ENCODE measurements at places on chromosomes 3 and 15.

GRCh38 chr15:41291065-41291631 lies 41.2 kb downstream of the OIP5 start:
- peak; percentile 28 for DNase-seq

DNA sequence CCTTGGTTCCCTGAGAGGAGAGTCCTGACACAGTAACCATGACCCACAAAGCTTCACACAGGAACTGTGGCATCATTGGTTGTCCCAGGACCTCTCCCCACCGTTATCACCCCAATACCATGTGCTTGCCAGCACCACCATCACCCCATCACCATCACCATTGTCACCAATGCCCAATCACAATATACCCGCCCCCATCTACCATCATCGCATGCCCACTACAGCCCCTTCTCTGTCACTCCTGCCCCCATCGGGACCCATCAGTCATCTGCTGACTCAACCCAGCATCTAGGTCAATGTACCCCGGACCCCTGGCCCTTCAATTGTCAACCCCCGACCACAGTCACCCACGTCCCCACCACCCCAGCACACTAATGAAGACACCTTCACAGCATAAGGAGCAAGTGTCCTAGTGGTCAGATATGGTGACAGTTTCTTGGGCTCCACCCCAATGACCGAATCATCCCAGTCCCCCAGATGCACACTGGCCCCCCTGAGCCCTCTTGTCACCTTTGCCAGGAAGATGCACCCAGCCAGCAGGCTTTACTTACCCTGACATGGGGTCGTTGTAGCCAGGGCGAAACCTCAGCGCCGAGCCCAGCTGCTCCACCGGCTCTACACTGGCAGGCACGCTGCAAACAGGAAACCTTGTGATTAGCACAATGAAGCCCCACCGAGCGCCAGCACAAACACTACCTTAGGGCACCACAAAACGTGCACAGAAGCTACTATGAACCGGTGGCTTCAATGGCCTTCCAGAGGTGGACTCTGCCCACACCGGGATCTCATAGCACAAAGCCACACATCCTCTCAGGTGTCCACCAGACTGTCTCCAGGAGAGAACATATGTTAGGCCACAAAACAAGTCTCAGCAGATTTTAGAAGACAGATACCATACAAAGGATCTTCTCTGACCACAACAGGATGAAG lies 25.1 kb downstream of the SHISA5 start:
- DNase-seq, result peak; percentile 84

DNA sequence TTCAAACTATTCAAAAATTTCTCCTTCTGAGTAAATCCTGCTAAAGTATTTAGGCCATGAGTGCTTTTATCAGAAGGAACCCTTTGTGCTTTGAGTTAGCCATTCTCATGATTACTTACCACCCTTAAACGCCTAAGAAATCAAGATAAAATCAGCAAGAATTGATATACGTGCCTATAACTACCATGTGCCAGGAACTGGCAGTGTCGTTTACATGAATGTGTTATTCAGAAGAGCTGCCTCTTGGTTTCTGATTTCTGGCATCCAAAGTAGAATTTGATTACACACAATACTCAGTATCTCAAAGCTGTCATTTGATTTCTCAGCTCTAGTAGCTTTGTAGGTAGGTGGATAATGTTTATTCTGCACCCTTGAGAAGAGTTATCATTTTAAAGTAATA lies 351.3 kb upstream of the CCDC54 start:
- DNase-seq, result no peak

DNA sequence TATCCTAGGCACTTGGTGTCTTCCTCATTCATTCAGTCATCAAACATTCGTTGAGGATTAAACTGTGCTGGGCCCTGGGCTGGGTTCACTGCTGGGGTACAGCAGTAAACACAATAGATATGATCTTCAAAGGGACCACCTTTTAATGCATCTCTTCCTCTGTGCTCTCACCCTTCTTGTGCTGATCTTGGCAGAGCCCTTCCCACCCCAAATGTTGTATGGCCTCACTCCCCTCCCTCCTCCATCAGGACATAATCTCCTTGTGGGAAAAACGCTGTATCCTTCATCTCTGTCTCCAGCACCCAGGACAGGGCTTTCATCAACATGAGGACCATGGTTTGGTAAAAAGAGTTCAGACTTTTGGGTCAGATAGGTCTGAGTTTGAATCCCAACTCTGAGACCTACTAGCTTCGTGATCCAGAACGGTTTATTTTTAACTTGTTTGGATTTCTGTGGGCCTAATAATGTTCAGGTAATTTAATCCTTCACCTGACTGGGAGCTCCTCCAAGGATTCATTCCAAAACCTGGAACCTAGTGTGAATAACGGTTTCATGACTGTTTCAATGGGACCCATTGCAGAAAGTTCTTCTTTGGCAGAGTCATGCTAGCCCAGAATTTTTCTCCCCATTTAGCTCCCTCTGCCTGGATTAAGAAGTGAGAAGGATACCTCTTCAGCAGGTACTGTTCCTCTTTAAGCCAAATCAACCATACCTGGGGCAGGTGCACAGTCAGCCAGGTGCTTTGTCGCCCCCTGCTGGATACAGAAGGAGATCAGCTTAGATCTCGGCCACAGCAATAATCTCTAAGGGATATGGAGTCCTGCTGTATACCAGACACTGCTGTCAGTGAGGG lies 5.2 kb upstream of the WNT7A start:
- peak; percentile 41 for DNase-seq

DNA sequence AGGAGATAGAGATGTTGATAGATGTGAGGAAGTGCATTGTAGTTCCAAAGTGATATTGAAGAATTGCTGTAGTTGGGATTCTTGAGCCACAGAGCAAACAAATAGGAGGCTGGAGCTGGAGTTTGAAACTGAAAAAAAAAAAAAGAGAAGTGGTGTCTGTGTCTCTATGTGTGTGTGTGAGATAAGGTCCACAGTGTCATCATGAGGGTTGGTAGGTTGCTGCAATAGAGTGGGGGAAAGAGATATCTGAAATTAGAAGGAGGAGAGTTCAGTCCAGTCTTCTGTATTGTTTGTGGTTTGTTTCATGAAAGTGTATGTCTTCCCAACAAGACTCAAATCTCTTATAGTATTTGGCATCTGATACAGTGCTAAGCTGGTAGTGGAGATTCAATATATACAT lies 37.3 kb upstream of the CACNA1D start:
- DNase-seq, result peak; percentile 63

DNA sequence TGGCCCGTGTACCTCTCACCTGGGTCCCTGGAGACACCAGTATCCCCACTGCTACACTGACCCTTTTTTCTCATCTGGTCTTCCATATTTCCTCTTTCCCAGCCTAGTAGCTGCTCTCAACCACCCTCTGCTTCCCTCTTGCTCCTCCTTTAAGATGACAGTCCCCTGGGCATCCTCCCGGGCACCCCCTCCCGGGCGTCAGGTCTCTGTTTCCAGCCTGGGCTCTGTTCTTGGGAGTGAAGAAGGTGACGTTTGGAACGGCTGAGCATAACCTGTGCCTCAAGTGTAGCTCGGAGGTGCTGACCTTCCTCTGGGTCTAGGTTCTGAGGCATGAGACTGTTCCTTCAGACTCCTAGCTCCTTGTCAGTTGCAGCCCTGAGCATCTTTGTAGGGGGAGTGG lies 101.2 kb downstream of the VGLL4 start:
- DNase-seq, result no peak

DNA sequence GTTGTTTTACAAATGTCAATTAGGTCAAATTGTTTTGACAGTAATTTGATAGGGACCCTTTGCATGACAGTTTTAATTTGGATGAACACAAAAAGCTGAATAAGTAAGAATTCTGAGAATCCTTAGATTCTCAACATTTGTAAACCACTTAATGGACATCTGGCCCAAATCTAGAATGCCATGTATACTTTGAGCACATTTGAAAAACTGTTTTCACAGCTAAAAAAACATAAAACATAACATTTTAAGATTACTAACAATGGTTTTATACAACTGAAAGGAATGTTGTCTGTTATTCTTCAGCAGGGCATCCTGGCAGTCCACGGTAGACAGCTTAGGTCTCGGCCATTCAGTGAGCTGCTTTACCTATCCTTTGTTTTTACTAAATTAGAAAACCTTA lies 34.5 kb upstream of the TM2D3 start:
- no peak for DNase-seq

DNA sequence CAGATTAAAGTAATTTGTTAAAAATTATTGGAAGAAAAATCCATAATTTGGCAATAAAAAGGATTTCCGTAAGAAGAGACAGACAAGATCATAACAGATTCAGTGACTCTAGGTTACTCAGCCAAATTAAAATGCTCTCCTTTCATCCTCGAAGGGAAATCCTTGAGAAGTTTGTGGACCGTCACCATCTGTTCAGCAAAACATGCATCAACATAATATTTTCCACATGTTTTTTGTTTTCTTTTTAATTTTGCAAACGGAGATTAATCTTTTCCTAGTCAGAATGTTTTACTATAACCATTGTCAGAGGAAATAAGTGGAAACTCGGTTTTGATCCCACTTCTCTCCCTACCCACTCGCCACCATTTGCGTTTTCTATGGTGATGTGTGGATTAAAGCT lies 128.3 kb downstream of the TMCO5A start:
- DNase-seq, result no peak

- no peak for DNase-seq
Observed at GRCh38 chr3:55609230-55609827, 122.2 kb upstream of the WNT5A start.

- no peak for DNase-seq
Observed at GRCh38 chr3:45927881-45928280, 15.4 kb upstream of the CXCR6 start.

- DNase-seq, result no peak
Observed at GRCh38 chr3:128411574-128412064, 55.1 kb downstream of the DNAJB8 start.

DNA sequence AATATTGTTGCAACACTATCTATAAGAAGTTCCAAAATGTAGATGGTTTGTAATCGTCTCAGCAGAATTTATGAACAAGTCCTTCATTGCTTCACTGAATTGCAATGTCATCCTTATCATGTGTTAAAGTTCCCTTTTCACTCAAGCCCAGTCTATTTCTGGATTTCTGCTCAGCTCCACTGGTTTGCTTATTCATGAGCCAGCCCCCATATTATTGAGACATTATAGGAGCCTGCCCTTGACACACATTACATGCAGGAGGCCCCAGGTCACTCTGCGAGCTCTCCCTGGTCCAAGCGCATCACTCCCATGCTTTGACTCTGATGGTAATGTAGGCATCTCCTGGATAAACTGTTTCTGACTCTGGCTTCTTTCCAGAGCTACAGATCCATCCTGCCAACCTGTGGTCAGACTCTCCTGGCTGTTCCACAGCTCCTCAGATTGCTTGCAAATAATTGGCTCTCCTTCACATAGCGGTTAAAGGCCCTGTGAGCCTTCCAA lies 56.9 kb downstream of the ABTB1 start:
- peak; percentile 47 for DNase-seq

DNA sequence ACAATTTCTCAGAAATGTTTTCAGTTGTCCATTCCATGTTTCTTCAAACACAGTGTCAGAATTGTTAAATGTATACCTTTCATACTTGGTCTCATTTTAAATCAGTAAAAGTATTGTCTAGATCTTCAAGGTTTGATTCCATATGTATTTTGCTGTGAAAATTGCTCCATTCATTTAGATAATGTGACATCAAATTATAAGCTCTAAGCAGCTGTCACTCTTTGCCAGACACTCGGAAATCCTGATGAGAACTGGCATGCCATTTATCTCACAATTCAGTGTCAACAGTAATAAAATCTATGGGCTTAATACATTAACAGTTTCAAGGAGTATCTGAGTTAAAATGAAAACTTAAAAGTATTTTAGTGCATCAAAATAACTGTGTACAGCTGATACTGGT lies 1025.3 kb upstream of the EPHA6 start:
- DNase-seq, result no peak

GRCh38 chr3:37913522-37913921 lies 51.8 kb downstream of the CTDSPL start:
- DNase-seq, result no peak

DNA sequence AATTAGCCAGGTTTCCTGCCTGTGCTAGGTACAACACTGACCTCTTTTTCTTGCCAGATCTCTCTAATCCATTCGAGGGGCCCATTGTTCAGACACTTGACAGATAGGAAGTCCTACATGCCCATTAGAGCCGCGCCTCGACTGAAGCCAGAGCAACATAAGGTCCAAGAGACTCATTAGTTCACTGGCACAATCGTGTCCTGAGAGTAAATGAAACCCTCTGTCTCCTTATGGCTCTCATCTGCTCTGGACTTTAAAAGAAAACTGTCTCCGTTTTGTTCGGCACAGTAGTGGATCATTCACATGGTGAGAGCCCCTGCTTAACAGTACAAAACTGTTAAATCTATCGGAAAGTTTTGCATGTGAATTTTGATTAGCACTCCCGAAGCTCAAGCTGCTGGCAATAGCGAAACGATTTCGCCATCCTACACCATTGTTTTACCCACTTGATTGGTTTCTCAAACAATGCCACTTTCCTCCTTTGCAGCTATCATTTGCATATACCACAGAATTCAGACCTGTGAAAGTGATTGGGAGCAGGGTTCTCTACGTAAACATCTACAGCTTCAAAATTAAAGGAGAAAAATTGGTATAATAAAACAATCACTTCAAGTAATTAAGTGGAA lies 19.0 kb upstream of the C15orf61 start:
- DNase-seq, result no peak

DNA sequence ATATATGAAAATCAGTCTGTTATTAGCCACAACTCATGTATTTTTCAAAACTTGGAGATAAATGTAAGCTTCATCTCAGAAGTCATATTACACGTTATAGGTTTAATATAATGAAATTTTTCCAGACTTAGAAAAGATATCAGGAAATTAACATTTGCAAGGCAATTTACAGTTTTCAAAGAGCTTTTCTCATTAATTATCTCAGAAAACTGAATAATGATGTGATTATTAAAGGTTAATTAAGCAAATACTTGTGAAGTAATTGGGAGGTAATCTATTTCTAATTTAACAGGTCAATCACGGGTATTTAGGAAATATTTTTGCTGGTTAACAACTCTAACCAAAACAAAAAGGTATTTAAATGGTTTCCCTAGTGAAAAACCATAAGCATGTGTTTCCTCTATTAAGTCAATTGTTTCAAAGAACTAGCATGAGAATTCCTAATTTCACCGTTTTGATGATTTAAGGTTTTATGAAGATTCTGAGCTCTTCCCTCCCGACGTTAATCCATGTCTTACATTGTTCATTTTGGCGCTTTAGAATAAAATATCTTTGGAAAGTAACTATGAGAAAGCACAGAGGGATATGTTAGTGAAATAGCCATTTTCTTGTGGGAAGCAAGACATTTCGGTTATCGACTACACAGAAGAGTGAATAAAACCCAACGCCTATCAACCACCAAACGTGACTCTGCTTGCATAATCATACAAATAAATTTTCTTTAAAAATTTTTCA lies 1.5 kb upstream of the NEO1 start:
- no peak for DNase-seq

DNA sequence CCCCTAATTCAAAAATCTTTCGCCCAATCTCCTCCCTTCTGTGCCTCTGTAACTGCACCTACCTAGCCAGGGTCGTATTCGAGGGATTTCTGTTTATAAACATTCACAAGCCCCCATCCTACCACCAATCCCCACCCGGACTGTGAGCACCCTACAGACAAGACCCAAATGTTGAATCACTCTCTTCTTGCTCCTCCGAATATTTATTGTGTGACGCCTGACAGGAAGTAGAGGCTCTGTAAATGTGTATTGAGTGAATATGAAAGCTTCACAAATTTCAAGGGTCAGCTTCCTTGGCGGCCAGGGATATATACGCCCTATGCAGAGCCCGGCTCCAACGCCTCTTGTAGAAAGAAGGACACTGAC lies 1.6 kb downstream of the BDH1 start:
- no peak for DNase-seq

GRCh38 chr15:52234596-52235541 lies 43.7 kb upstream of the GNB5 start:
- no peak for DNase-seq

Data from common myeloid progenitor, CD34-positive (primary cell).